Stimulated activated CD4-positive, alpha-beta T cell treated with anti-CD3 and anti-CD28 coated beads, Interleukin-4, amount 100 ng/mL, for 48 hours (primary cell): ENCODE measurements at places on chromosomes 3 and 15.

GRCh38 chr3:168455814-168456213 lies 360.1 kb upstream of the GOLIM4 start:
- DNase-seq = no peak

GRCh38 chr3:32395496-32395895 lies 3.8 kb downstream of the CMTM7 start:
- no peak for DNase-seq

DNA sequence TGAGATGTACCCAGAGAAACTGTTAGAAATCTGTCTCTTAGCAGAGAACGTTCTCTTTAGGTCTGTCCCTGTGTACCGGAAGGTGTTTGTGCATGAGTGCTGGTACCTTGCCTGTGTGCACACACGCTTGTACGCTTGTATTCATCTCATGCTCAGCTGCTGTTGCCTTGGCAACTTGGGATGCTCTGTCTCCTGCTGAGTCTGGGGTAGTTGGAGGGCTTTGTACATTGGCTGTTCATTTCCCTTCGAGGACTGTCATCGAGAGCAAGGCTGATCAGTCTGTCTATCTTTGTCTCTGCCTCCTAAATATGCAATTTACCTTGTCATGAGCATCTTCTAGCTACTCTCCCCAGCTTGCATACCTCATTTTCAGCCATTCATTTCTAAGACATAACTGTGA lies 147.2 kb downstream of the SLCO3A1 start:
- DNase-seq = no peak

DNA sequence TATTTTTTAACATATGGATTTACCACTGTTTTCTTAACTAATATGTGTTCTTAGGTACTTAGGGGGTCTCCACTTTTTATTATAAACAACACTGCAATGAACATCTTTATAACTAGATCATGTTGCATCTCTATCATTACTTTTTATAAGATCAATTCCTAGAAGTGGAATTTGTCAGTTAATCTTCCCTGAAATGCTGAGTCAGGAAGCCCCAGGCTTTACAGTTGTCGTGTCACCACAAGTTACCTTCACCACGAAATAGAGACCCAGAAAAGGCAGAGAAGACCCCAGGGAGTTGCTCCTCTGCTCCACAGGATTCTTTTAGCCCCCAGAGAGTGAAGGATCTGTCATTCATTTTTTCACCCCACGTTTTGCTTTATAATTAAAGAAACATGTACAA lies 34.5 kb upstream of the ERC2 start:
- no peak for DNase-seq

GRCh38 chr3:1288805-1289494 lies 196.1 kb downstream of the CNTN6 start:
- no peak for DNase-seq

DNA sequence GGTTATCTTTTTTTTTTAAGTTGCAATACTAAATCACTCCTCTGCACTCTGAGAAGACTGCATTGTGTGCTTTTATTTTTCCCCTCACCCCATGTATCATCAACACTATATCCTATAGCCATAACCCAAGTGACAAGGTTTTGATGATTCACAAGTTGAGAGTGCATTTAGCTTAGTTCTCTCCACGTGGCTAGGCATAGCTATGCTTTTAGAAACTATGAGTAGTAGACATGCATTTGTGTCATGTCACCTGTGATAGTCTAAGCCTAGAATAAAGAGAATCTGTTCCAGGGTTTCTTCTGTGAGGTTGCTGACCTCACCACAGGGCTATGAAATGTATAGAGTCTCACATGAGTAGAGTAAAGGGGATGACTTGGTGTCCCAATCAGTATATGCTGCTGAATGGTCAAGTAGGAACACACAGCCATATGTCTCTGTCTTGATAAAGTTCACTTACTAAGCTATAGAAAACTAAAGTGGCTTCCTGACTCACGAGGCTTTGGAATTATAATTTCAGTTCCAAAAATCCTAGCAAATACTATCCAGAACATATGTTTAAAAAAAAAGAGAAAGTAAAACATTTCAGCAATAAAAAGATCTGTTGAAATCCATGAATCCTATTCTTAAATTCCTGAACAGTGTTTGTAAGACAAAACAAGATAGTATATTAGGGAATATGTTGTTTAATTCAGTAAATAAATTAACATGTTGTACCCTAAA lies 206.3 kb downstream of the LSAMP start:
- no peak for DNase-seq

DNA sequence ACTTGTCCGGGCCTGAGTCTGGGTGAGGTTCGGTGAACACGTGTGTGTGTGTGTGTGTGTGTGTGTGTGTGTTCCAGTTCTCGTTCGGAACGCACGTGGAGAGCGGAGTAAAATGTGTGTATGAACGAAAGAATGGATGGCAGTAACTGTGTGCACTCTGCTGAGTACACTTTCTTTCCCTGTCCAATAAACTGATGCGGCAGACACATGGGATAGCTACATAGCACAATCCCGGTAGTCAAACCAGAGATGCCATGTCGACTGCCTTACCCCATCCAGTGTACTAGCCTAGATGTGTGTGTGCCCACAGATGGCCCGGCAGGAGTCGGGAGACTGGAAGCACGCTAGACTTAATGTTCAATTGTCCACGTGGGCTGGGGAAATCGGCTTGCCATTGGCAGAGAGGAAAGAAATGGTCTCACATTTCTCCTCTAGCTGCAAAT lies 507 bp upstream of the GOLIM4 start:
- no peak for DNase-seq

- no peak for DNase-seq
Observed at GRCh38 chr3:133532951-133533350, 40.5 kb upstream of the CDV3 start.

DNA sequence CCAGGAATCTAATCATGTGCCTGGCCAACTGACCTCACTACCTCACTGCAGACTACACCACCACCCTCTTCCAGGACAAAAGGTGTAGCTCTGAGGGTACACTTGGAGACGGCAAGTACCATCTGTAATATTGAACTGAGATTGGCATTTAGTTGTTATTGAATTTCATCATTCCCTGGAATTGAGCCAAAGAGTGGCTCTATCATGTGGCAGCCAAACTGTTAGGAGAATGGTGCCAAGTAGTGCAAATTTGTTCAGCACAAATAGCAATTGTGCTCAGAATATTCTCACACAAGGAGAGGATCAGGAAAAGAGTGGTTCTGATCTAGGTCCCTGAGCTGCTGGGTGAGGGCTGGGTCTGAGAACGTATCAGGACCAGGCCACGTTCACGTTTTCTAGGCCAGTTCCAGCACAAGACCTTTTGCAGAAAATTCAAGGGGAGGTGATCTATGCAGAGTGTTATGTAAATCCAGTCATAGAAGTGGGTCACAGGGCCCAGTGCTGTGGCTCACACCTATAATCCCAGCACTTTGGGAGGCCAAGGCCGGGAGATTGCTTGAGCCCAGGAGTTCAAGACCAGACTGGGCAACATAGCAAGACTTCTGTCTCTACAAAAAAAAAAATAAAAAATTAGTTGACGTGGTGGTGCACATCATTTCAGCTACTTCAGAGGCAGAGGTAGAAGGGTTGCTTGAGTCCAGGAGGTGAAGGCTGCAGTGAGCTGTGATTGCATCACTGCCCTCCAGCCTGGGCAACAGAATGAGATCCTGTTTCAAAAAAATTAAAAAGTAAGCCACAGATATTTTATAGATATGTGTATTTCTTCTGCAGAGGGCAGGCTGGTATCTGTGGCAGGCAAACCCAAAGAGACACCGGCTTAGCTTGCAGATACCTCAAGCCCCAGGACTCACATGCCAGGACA lies 31.9 kb upstream of the CFAP161 start:
- no peak for DNase-seq

DNA sequence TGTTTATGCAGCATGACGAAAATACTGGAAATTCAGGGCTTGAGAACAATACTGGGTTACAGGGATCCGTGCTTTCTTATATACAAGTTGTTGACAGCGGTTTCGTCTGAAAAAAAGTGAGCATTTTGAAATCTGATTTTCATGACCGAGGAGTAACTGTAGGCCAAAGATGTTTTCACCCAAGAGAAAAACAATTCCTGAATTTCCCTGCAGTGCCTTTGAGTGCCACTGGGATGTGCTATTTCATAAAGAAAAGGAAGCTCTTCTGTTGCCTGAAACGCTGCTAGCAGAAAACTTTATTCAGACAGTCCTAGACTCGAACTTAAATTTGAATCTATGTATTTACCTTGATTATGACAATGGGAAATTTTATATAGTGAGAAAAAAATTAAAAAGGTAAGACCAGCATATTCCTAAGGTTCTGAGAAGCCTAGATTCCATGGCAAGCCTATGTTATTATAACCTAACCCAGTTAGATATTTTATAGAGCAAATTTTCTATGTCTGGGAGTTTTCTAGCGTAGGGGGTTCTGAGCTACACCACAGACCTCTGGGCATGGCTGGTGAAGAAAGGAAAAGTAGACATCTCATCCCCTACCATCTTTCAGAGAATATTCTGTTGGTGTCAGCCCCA lies 30.2 kb downstream of the KCNAB1 start:
- no peak for DNase-seq

- no peak for DNase-seq
Observed at GRCh38 chr3:81502236-81502635, 259.2 kb downstream of the GBE1 start.

DNA sequence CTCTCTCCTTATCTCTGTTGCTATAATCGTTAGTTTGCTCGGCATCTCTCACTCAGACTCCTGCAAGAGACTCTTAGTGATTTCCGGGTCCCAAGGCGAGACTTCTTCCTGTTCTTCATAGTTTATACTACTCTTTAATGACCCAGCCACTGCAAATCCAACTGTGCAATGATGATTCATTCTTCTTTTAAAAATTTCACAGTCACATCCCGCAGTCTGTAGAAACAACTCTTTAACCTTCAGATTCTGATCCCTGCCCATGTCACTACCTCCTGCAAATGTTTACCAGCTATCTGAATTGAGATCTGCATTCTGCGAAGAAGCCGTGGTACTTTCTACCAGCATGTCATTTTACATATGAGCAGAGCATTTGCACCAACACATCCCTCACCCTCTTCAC lies 2.8 kb upstream of the VGLL3 start:
- no peak for DNase-seq

- DNase-seq = no peak
Observed at GRCh38 chr3:113697500-113698090, 1.2 kb upstream of the USF3 start.
